ENCODE measurements at places on chromosomes 4 and X.

DNA sequence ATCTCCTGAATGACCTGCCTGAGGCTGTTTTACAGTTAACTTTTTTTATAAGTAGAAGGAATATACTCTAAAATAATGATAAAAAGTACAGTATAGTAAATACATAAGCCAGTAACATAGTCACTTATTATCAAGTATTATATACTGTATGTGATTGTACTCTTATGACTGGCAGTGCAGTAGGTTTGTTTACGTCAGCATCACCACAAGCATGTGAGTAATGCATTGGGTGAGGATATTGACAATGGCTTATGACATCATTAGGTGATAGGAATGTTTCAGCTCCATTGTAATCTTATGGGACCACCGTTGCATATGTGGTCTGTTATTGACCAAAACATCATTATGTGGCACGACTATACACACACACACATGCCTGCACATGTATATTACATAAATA, 20.5 kb downstream of the NUDT9 start:
- DNase-seq, result no peak

GRCh38 chr4:21692241-21692640, 256.3 kb downstream of the KCNIP4 start:
- no peak for DNase-seq

- DNase-seq, result no peak
Measured at GRCh38 chrX:39443240-39443639, 642.0 kb downstream of the MID1IP1 start.

- DNase-seq, result peak; percentile 53
Measured at GRCh38 chr4:110618581-110619462, 4.1 kb downstream of the PITX2 start.

DNA sequence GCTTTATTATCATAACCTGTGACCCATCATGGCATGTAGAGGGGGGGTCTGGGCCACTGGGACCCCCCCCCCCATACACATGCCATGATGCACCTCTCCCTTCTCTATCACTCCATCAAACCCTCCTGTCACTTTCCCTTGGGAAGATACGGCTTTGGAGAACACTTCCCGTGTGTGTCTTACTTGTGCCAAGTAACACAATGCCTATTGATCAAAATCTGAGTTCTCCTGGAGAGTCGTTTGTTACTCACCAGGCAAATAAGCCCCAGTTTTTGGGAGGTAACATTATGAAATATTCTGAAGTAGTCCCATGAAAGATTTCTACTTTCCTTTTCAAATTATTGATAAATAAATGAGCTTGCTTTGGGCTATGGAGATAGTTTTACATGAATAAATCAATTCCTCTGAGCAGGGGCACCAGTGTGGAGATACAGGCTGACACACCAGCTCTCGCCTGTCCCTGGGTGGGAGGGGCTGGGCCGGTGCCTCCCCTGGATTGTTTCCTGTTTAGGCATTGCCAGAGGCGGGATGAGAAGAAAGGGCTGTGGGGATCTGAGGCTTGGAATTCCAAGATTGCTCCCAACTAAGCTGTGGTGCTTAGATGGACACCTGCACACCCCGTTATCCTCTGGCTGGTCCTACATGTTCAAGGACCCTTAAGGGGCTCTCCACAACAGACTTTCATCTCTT, 63.2 kb upstream of the WWC2 start:
- DNase-seq, result no peak

DNA sequence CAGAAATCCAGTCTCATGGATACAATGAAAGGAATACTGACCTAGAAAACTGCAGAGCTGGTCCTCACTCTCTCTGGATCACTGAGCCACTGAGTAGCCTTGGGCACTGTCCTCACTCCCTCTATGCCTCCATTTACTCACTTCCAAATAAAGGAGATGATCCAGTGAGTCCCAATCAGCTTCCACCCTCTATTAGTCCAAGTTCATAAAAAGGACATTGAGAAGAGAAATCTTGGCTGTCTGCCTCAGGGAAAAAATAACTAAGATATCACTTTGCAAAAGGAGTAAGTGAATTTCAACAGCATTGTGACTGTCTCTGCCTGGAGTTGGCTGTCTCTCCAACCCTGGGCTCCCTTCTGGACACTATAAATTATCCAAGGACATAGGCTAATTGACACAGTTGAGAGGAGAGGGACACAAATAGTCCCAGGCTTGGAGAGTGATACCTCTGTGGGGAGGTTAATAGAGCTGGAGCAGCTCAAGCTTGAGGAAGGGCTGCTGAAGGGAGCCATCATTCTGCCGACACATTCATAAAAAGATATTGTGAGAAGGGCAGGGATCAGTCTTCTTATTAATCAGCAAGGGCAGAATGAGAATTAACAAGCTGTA, 572.3 kb downstream of the RAB28 start:
- no peak for DNase-seq

GRCh38 chr4:10783351-10783750, 98.8 kb upstream of the CLNK start:
- DNase-seq, result no peak

DNA sequence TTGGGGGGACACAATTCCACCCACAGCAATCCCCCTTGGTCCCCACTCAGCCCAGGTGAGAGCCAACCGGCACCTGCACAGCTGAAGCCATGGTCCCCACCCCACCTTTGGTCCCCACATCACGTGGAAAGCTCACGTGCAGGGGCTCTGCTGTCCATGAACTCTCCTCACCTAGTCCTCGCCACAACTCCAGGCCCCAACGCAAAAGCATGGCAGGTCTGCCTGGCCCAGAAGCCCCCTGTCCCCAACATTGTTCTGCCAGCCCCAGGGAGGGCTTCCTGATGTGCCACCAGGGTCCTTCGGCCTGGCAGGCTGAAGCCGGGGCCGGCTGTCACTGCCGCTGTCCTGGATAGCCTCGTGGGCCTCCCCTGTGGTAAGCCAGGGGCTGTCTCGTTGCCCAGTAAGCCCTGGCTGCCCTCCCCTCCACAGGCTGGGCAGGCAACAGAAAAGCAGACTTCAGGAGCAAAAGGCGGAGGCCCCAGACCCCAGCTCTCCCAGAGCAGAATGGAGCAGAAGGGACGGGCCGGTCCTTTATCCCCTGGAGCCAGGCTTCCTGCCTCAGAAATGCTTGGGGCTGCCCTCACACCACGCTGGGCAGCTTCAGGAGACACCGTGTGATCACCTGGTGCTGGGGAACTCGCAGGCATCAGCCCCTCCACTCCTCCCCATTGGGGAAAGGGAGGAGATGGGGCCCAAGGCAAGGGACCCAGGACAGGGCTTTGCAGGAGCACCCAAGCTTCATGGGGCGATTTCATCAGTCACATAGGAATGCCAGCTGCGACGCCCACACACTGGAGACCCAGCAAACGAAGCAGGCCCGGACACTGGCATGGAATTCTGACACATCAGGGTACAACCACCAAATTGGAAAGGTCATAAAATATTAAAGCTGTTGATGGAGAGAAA, 103.7 kb downstream of the ADRA2C start:
- no peak for DNase-seq

GRCh38 chrX:119984652-119985051, 41.1 kb upstream of the NKAP start:
- no peak for DNase-seq

DNA sequence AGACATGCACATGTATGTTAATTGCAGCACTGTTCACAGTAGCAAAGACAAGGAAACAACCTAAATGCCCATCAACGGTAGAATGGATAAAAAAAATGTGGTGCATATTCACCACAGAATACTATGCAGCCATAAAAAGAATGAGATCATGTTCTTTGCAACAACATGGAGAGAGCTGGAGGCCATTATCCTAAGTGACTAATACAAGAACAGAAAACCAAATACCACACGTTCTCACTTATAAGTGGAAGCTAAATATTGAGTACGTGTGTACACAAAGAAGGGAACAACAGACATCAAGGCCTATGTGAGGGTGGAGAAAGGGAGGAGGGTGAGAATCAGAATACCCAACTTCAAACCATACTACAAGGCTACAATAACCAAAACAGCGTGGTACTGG, 17.4 kb upstream of the LNX1 start:
- no peak for DNase-seq

GRCh38 chr4:38832624-38833528, 23.7 kb downstream of the TLR6 start:
- no peak for DNase-seq

DNA sequence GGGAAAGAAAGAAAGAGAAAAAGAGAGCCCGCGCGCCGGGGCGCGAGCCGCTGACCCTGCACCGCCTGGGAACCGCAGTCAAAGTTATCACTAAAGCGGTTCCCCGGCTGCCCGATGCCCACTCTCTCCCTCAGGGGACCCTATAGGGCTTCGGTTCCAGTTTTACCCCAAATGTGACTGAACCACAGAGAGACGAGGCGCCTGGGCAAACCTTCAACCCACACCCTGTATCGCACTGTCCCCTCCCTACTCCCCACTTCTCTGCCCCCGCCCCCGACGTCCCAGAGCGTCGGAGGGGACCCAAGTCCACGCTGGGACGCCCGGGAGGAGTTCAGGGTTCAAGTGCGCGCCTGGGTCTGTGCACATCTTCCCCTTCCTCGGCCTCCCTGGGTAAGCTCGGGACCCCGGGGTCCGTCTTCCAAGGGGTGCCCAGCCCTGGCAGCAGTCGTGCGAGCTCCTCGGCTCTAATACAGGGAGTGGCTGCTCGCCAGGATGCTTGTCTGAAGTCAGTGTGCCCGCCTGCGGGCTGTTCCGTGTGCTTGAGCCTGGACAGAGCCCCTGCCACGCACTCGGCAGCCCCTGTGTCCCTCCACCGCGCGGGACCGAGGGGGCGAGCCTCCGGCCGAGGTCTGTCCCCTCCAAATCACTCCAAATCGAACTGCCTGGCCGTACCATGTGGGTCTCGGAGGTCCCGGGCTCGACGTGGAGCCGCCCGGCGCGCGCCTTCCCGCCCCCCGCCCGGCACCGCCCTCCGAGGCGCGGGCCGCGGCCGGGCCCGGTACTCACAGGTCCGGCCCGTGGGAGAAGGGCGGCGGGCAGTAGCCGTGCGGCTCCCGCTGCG, 960 bp downstream of the TRPC3 start:
- DNase-seq, result peak; percentile 72

- DNase-seq, result no peak
Measured at GRCh38 chrX:10769696-10770619, 149.6 kb upstream of the MID1 start.

- DNase-seq, result no peak
Measured at GRCh38 chr4:141356963-141357335, 136.3 kb downstream of the ZNF330 start.

DNA sequence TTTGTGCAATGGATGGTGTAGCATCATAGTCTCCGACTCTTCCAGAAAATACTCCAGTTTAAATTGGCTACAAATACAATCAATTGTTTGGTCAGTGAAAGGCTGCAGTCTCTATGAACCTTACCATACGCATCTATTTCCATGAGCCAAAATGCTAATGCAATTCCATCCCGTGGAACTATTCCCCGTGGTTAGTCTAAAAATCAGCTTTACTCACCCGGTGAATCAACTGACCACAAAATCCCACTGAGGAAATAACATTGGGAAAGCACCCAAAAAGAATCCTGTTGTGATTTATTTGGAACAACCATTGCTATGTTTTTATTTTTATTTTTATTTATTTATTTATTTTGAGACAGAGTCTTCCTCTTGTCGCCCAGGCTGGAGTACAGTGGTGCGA, 87.1 kb downstream of the DHX15 start:
- no peak for DNase-seq

GRCh38 chr4:101290654-101291053, 56.7 kb downstream of the PPP3CA start:
- DNase-seq, result no peak

- DNase-seq, result no peak
Measured at GRCh38 chr4:139824882-139825522, 159.4 kb downstream of the MGST2 start.

GRCh38 chr4:89397441-89397840, 89.8 kb upstream of the GPRIN3 start:
- no peak for DNase-seq

DNA sequence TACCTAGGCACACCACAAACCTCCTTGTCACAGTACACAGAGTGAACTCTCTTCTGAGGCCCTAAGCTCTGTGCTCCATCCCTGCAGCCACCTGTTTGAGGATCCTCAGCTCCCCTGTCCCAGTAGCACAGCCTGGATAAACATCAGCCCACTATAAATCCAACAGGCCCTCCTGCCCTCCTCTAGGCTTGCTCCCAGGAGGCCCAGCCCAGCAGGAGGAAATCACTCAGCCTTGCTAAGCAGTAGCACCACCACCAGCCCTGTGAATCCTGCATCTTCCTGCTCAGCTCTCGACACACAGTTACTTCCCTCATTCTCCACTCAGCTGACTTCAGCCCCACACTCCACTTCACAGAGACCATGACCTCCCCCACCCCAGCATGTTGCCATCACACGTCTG, 273.9 kb downstream of the BCOR start:
- DNase-seq, result no peak

- DNase-seq, result no peak
Measured at GRCh38 chrX:107630031-107630689, 1.9 kb downstream of the PRPS1 start.

DNA sequence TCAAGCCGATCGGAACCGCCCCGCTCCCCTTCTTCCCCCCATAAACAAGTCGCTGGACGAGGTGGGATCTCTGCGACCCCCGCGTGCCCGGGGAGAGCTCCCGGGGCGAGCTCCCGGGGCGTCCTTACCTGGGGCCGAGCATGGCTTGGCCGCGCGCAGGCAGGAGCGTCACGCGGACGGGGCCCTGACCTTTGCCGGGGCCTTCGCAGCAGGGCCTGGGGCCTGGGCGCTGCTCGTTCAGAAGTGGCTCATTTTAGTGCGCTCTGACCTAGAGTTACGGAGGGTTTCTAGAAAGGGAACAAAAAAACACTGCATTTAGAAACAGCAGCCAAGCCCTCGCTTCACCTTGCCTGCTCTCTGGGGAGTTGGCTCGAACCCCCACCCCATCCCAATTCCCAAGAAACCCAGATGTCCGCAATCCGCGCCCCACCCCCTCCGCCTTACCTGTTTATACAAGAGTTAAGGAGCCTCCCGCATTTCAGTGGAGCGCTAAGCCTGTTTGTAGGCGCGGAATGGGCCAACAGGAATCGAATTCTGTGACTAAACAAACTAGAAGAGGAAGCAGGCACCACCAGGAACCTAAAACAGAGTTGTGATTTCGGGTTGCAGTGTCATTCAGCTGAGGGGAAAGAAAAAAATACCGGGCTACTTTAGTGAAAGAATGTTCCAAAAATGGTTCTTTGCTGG, 814 bp upstream of the RBM47 start:
- DNase-seq, result no peak

DNA sequence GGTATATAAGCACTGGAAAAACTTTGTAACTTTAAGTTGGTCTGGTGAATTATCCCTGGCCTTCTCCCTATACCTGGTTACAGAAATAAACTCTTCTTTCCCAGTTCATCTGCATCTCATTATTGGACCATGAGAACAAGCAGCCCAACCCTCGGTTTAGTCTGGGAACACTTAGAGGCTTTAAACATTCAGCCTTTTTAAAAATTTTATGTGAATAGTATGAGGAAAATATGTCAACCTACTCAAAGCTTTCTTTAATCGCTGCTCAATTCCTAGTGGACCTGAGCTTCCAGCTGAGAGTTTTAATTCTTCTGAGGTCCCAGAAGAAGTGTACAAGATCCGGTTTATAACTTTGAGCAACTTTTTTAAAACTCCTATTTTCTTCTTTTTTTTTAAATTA, 358.6 kb upstream of the NOCT start:
- DNase-seq, result no peak
